GF-D8 (cell line): ENCODE measurements at places on chromosomes 1 and 21.
A peak's percentile ranks its signal among the peaks of the same experiment; 100 is the strongest.

- DNase-seq = no peak
Observed at GRCh38 chr1:101312147-101312546, 75.3 kb downstream of the S1PR1 start.

DNA sequence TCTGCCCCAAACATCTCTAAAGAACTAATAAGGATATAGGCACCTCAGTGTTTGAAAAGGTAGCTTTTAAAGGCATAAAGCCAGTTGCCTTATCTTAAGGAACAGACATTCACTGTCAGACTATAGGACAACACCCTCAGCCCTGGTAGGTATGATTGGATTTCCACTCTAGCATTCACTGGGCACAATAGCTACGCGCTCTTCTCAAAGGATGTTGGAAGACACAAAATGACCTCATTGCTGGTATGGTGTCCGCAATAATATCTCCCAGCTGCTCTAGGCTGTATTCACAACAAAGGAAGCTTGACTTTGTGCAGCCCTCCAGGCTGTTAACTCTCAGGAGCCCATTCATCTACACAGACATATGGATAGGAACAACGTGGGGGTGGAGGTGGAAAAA, 119.4 kb upstream of the CXADR start:
- no peak for DNase-seq

DNA sequence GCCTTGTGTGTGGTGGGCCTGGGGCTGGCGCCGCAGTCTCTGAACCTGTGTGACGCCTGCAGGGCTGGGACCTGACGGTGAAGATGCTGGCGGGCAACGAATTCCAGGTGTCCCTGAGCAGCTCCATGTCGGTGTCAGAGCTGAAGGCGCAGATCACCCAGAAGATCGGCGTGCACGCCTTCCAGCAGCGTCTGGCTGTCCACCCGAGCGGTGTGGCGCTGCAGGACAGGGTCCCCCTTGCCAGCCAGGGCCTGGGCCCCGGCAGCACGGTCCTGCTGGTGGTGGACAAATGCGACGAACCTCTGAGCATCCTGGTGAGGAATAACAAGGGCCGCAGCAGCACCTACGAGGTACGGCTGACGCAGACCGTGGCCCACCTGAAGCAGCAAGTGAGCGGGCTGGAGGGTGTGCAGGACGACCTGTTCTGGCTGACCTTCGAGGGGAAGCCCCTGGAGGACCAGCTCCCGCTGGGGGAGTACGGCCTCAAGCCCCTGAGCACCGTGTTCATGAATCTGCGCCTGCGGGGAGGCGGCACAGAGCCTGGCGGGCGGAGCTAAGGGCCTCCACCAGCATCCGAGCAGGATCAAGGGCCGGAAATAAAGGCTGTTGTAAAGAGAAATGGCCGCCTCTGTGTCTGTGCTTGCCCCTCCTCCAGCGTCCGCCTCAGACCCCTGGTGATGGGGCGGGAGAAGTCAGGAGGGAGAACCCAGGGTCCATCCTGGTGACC, 788 bp downstream of the ISG15 start:
- no peak for DNase-seq

- no peak for DNase-seq
Observed at GRCh38 chr1:180675586-180675985, 43.8 kb downstream of the XPR1 start.

GRCh38 chr1:183609759-183610452, 19.6 kb upstream of the NCF2 start:
- no peak for DNase-seq

DNA sequence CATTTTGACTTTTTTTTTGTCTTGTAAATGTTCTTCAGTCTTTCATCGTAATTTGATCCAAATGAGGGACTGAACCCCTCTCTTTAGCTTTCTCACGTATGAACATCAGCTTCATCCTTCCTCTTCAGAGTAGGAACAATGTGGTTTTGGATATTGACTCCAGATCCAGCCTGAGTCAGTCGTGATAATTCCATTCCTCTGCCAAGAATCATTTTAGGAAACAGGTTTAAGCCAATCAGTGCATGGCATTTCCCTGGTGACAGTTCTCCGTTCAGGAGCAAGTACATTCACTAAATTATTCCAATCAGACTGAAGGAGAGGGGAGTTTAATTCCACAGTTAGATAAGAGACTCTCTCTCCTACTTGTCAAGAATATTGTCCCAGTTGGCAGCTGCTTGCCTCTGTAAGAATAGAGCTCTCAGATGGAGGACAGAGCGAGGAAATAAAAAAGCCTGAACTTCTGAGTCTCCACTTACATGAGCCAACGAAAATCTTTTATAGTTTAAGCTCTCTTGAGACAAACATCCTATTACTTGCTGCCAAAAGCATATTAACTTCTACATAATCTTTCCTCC, 18.6 kb downstream of the RHOU start:
- no peak for DNase-seq

GRCh38 chr1:246459221-246459620, 47.9 kb downstream of the SMYD3 start:
- DNase-seq = no peak

GRCh38 chr1:232991238-232991637, 40.8 kb downstream of the NTPCR start:
- DNase-seq = no peak

DNA sequence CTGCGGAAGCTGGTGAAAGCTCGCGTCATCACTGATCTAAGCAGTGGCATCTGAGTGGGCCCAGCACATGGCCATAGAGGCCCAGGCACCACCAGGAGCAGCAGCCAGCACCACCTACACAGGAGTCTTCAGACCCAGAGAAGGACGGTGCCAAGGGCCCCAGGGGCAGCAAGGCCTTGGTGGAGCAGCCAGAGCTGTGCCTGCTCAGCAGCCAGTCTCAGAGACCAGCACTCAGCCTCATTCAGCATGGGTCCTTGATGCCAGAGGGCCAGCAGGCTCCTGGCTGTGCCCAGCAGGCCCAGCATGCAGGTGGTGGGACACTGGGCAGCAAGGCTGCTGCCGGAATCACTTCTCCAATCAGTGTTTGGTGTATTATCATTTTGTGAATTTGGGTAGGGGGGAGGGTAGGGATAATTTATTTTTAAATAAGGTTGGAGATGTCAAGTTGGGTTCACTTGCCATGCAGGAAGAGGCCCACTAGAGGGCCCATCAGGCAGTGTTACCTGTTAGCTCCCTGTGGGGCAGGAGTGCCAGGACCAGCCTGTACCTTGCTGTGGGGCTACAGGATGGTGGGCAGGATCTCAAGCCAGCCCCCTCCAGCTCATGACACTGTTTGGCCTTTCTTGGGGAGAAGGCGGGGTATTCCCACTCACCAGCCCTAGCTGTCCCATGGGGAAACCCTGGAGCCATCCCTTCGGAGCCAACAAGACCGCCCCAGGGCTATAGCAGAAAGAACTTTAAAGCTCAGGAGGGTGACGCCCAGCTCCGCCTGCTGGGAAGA, 3.2 kb upstream of the ARTN start:
- no peak for DNase-seq

- no peak for DNase-seq
Observed at GRCh38 chr1:31418626-31419323, 5.8 kb downstream of the SERINC2 start.

DNA sequence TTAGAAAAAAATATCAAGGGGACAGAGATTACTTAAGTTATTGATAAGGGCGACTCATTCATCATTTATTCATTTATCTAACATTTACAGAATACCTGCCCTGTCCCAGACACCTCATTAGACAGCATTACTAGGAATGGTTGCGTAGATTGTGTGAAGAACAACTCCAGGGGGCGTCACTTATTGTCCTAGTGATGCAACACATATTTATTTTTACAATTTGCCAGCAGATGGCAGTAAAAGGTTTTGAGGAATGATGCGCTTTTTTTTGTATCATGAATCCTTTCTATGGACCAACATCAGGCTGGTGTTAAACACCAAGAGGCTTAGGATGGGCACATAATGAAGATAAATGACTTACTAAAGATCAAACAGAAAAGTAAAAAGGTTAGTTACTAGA, 5.5 kb downstream of the NCAM2 start:
- no peak for DNase-seq

DNA sequence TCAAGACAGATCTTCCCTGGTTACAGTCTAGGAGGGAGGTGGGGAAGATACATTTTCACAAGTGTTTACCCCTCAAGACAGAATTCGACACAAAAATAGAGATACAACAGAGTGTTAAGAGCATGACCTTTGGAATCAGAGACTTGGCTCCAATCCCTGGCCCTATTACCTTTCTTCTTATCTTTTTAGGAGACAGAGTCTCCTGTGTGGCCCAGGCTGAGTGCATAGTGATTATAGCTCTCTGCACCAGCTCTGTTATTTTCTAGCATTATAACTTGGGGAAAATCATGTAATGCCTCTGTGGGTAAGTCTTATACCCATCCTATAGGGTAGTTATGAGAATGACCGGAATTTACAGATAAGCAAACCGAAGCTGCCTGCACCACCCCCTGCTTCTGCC, 9.8 kb downstream of the NIPAL3 start:
- DNase-seq = no peak

GRCh38 chr1:75198163-75198562, 64.0 kb downstream of the LHX8 start:
- no peak for DNase-seq

- DNase-seq = no peak
Observed at GRCh38 chr1:222057162-222057561, 315.3 kb upstream of the DUSP10 start.

DNA sequence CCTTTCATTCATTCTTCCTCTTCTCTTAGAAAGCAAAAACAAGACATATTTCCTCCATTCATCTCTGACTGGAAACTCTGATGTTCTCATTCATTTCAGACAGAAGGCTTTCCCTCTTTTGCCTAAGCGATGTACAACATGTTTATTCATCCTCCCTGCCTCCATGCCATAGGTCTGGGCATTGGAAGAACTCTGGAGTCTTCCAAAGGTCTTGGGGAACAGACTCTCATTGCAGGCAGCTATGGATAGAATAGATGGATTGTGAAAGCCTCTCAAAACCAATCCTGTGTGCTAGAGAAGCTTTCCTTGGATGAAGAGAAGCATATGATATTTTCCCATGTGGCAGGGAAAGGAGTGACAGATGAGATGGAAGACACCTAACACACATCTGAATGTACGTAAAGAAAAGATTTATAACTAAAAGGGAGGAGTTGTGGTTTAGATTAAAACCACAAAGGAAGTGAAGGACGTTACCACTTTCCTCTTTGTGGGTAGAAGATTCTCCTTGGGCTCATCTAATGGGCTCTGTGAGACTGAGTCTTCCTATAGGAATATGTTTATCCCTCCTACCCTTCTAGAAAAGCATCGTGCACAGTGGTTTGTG, 38.7 kb downstream of the BCL9 start:
- no peak for DNase-seq

GRCh38 chr1:45583264-45583665, 576 bp upstream of the NASP start:
- DNase-seq = peak; percentile 95

DNA sequence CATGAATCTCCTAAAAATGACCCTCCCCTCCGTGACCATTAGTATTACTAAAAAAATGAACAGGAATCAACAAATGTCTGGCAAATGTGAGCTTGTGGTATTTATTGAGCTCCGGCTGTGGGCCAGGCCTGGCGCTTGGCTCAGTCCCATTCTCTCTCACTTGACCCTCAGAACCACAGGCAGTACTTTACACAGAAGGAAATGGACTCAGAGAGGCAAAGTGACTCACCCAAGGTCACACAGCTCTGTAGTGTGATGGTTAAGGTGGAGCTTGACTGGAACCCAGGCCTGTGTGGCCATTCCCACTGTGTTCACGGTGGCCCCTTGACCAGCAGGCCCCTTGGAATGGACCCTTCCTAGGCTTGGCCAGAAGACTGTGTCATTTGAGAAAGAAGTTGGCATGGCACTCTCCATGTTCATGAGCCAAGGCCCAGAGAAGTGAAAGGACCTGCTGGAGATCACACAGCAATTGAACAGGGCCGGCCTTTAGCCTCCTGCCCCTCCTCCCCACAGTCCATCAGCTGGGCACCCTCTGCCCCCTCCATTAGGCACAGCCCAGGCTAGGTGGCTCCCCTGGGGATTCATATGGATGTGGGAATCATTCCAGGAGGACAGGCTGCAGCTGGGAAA, 32.1 kb downstream of the FAM151A start:
- DNase-seq = no peak

GRCh38 chr21:45996311-45997204, 15.0 kb downstream of the COL6A1 start:
- no peak for DNase-seq

DNA sequence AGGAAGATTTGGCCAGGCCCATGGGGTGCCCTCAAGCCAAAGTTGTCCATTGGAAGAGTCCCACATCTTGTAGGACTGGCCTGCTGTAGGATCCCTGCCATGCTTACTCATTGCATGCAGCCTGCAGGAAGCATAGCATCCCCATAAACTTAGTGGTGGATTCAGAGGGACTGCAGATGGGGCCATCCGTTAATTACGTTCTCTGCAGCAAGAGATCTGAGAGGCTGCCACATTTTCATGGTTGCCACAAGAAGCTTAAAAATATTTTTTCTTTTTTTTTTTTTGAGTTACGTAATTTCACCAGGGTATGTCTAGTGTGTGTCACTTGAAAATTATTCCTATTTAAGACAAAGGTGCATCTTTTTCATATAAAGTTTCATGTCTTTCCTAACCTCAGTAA, 329.7 kb upstream of the USP24 start:
- no peak for DNase-seq

DNA sequence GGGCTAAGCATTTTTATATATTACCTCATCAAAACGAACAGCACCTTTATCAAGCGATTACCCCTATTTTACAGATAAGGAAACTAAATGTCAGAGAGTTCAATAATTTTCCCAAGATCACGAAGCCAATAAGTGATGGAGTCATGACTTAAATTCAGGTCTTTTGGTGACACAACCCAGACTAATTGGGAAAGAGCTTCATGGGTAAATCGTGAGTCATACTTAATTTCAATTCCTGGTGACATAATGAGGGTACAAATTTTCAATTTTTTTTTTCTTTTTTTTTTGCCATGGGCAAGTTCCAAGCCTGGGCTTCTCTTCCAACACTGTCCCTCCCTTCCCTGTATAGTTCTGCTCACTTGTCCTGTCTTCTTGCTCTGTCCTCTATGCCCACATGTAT, 30.1 kb upstream of the IL10 start:
- no peak for DNase-seq

GRCh38 chr1:38872401-38873026, 634 bp downstream of the MYCBP start:
- DNase-seq = no peak

- DNase-seq = no peak
Observed at GRCh38 chr1:57831624-57832023, 407.8 kb upstream of the DAB1 start.

DNA sequence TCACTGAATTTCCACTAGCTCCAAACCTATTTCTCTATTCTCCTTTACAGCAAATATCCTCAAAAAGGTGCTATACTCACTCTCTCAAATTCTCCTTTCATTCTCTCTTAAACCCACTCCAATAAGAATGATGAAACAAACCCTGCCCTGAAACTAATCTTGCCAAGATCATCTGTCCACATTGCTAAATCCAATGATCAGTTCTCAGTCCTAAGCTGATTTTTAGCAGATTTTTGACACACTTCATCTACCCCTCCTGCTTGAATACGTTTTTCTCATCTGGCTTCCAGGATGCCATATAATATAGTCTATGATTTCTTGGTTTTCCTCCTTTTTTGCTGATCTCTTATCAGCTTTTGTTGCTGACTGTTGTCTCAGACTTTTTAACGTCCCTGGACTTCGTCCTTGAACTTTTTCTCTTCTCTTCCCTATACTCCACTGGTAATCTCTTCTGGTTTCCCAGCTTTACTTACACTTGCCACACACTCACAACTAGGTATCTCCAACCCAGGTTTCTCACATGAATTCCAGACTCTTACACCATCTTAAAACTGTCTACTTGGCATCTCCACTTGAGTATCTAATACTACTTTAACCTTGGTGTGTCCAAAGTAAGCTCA, 35.3 kb downstream of the RERE start:
- no peak for DNase-seq
